ENCODE measurements at places on chromosomes 6 and 20.

GRCh38 chr6:11094941-11095340, 1.3 kb downstream of the SMIM13 start:
- DNase-seq, result no peak

DNA sequence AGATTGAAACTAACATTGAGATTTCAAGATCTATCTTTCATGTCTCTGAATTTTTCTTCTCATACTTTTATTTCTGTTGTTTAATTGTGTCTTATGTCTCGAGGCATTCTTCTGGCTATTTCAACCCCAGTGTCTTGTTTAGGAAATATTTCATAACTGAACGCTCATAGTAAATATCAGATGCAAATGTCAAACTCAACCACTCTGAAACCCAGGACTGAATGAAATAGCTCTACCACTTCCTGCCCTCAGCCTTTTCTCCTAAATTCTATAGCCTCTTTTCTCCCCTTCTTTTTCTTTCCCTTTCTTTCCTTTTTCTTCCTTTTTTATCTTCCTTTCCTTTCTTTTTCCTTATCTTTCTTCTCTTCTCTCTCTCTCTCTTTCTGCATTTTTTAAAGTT, 7.7 kb downstream of the ISM1 start:
- DNase-seq, result no peak

DNA sequence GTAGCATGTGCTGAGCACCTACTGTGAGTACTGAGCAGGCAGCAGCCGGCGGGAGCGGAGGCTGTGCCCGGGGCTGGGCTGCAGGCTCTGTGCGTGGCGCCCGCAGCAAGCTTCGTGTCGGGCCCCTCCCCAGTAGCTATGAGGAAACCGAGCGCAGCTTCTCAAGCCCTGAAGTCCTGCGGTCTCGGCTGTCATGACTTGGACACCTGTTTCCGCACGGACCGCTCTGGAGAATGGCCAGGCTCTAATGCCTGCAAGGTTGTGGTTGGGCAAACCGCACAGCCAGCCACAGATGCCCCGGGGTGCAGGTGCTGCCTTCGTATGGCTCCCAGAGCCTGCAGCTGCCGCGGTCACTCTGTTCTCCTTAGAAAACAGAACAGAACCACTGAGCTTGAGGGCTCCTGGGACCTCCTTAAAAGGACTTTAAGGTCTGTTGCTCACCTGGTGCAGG, 33.7 kb downstream of the PYGB start:
- DNase-seq, result no peak

- DNase-seq, result no peak
Observed at GRCh38 chr6:80151635-80152034, 45.2 kb downstream of the BCKDHB start.

DNA sequence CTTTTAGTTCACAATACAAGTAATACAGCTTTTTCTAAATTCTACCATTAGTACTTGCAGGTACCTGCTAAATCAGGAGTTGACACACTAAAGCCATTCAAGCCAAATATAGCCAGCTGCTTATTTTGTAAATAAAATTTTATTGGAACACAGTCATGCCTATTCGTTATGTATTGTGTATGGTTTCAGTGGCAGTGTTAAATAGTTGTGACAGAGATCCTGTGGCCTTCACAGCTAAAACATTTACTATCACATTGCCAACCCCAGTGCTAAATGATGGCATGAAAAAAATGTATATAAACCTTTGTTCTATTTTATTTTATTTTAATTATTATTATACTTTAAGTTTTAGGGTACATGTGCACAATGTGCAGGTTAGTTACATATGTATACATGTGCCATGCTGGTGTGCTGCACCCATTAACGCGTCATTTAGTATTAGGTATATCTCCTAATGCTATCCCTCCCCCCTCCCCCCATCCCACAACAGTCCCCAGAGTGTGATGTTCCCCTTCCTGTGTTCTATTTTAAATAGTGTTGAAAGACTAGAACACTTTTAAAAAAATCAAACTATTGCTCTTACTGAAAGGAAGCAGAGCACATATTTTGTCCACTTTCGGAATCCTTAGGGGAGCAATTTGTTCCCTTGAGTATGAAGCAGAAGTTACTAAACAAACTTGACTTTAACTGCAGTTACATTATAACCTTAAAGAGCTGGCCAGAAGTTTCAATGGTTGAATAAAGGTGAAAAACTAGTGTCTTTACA, 115.7 kb downstream of the PRIM2 start:
- no peak for DNase-seq

DNA sequence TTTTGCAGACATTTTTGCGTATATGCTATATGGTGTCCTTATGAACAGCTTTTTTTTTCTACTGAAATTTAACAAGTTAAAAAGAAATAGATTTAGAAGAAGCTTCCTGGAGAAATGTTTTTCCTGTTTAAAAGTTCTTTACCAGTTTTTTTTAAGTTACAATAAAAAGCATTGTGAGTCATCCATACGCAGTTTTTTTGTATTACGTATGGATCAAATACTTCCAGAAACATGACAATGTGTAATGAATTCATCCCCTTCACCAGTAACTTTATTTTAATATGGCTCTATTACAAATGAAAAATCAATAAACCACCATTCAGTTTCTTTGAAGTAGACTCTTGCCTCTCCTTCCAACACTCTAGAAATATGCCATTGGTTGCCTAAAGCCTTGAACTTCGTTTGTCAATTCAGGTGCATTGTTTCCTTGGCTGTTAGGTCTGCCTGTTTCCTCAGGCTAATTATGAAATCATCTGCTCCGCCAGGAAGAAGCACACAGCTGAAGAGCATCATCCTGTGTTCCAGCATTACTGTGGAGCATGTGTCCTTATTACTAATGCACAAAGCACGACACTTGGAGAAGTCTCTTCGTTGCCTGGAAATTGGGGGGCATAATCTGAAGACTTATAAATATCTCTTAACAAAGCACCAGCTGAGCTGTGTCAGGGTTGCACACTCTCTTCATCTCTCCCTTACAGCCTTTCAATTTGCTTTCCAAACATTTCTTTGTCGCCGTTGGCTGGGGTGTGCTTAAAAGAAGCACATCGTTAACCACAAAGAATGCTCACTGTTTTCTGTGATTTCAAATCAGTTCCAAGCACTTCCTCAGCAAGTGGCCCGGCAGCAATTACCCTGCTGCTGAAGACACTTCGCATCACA, 9.6 kb downstream of the MOXD1 start:
- DNase-seq, result peak; percentile 51

DNA sequence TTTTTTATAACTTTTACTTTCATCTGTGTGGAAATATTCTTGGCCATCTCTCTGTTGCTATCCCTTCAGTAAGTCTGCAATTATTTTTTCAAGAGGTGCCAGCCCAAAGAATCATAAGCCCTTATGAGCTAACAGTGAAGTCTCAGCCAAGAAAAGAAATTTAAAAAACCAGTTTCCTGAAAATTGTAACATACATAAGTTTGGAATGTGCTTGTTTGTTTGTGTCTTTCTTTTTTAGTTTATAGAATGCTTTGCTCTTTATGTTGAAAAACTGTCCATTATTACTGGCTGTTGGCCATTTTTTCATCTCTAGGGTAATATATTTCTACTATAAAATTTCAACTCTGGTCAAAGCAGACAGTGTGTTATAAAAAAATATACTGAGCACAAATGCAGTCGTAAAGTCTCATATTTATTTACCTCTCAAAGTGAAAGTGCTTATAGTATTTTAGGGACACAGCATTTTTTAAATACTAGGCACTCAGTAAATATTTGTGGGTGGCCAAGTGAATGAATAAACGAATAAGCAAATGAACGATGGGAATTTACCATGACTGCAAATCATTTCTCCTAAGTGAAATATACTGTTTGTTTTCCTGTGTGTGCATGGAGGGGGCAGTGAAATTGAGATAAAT, 659.7 kb downstream of the KIF16B start:
- DNase-seq, result no peak

GRCh38 chr6:98067375-98067774, 767.0 kb upstream of the POU3F2 start:
- no peak for DNase-seq
